ENCODE measurements at places on chromosomes 5 and 9.

DNA sequence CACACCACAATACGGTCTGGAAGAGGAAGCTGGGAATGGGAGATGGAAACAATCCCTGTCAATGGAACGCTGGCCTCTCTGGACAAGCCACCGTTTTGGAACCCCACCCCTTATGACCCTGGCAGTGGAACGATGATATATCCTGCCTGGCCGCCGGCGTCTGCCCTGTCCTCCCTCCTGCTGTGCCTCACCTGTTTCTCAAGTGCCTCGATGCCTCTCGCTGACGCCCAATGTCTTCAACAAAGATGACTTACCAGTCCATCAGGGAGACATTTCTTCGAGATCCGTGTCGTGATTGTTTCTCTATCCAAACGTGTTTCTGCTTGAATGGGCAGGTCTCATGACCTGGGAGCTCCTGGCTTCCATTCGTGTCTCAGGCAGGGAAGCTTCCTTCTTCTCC is 476.5 kb downstream of the SPATA31A7 start:
- H3K27me3 ChIP-seq: no peaks in the 10 kb centered on the region
- no peaks in the 10 kb centered on the region for H3K4me1 ChIP-seq
- H3K4me3 ChIP-seq: no peak overlapping the region
- H3K27ac ChIP-seq: no peak overlapping the region
- H3K36me3 ChIP-seq: peaks cover 7% of the 10 kb centered on the region

- no peak for DNase-seq
- H3K36me3 ChIP-seq: no peaks in the 10 kb centered on the region
- peaks cover 5% of the 10 kb centered on the region for H3K27me3 ChIP-seq
Observed at GRCh38 chr5:61614606-61615005, 282.5 kb downstream of the ZSWIM6 start.

DNA sequence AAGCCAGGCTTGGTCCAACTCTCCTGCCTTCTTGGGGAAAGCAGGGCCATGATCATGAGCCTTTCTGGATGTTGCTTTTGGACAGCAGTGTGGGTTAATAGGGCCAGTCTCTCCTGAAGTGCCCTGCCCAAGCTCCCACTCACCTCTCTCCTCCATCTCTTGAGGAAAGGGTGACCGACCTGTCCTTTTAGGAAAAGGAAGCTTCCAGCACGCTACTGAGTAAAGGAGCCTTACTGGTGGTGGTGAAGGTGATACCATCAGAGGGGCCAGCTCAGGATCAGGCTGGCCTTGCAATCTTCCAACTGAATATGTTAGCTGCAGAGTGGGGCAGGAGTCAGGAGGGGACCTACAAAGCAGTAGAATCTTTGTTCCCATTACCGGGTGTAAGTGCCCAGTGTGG is 2.2 kb upstream of the RGS3 start:
- no peaks in the 10 kb centered on the region for H3K4me1 ChIP-seq
- no peak for DNase-seq
- no peaks in the 10 kb centered on the region for H3K27me3 ChIP-seq
- no peaks in the 10 kb centered on the region for H3K36me3 ChIP-seq
- H3K27ac ChIP-seq: no peak overlapping the region
- no peak overlapping the region for H3K4me3 ChIP-seq

DNA sequence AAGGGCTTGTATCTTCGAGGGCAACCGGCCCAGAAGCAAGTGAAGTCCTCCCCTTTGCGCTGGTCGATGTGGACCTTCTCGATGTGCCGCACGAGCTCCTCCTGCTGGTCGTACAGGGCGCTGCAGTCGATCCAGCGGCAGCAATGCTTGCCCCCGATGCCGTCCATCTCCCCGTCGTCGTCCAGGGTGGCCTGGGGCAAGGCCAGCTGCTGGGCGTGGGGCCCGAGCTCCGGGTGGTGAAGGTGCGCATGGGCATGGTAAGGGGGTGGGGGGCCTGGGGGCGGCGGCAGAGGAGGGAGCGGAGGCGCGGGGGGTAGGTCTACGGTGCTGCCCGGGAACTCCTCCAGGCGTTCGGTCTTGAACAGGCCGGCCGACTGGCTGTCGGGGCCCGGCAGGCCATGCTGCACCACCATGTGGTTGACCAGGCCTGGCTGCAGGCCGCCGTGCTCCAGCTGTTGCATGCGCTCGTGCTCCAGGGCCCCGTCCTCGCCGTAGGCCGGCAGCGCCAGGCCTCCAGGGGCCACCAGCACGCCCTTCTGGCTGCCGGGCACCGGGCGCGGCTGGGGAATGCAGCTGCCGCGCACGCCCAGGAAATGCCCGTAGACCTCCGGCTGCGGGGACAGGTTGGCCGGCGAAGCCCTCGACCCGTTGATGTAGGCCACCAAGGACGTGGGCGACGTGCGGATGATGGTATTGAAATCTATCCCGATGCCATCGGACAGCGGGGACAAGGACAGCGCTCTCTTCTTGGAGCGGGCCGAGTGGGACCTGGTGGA is 181.8 kb downstream of the GLIS3 start:
- H3K4me3 ChIP-seq: no peak overlapping the region
- no peaks in the 10 kb centered on the region for H3K4me1 ChIP-seq
- H3K27ac ChIP-seq: no peak overlapping the region
- H3K27me3 ChIP-seq: no peaks in the 10 kb centered on the region

- H3K27ac ChIP-seq: no peak overlapping the region
- H3K4me1 ChIP-seq: peaks cover 44% of the 10 kb centered on the region
- DNase-seq: no peak
- no peaks in the 10 kb centered on the region for H3K36me3 ChIP-seq
Observed at GRCh38 chr9:34458959-34459340, 345 bp downstream of the DNAI1 start.

DNA sequence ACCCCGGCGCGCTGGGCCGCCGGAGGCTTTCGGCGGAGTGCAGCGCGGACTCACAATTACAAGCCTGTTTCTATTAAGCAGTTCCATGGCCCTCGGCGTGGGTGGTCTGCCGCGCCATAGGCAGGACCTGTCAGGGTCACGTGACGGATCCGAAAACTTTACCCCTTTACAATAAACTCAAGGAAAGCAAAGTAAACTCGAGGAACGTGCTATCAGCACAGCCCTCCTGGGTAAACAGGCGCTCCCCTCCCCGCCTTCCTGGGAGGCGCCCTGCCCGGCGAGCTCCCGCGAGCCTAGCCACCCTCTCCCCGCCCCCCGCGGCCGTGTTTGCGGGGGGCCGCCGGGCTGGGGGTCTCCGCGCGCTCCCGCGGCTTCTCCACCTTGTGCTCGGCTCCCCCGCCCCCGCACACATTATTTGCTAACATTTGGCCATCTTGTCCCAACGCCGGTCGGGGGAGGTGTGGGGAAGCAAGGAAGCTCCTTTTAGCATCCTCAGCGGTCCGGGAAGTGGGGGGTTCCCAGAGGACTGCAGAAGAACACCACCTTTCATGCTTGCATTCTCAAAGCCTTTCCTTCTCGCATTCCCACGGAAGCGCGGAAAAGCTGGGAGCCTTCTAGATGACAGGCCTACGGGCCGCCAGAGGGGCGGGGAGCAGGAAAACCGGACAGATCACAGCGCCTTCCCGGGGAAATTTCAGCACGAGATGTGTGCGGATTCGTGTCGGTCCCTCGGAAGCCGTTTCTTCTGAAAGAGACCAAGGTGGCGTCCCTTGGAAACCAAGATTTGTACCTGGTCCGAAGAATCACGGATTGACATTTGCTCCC is at the start of gene PTCH1:
Gene PTCH1 (minus strand): TSS at position 238 of the 825 bp plus-strand sequence.
- peaks cover 18% of the 10 kb centered on the region for H3K4me1 ChIP-seq
- H3K4me3 ChIP-seq: peak within 1 kb of the TSS; percentile 83
- H3K27me3 ChIP-seq: peaks cover 70% of the 10 kb centered on the region
- DNase-seq: peak; percentile 48
- H3K27ac ChIP-seq: no peak within 1 kb of the TSS

GRCh38 chr9:137333016-137333671 is 31.1 kb upstream of the NRARP start:
- DNase-seq: no peak
- H3K36me3 ChIP-seq: peaks cover 3% of the 10 kb centered on the region
- H3K4me3 ChIP-seq: no peak overlapping the region
- no peak overlapping the region for H3K27ac ChIP-seq
- H3K27me3 ChIP-seq: peaks cover 1% of the 10 kb centered on the region

DNA sequence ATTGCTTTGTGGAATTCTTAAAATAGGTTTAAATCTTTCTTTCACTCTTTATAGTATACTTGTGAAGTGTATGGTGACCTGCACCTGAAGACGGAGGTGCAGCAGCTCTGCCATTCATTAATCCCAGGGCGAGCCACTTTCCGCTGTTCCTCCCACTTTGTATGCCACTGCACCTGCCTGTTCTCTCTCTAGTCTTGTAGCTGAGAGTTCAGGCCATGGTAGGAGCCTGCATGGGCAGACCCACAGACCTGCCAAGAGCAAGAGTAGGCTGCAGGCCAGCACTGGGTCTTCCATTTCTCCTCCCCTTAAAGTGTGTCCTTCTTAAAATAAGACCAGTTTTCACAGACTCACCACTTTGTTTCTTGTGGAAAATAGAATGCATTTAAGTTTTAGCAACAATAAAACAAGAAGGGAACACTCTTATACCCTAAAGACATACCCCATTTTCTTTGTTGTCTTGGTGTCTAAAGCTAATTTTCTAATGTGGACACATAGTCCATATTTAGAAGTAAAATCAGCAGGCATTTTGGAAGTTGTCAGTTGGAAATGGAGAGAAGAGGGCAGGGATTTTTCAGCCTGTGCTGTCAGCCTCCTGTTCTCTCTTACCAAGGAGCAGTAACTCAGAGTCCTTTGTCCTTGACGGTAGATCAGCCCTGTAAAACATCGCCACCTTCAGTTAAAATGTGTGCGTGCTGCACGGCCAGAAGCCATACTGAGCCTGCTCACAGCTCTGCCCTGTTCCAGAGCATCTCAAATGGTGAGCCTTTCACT is 103.2 kb downstream of the SNCAIP start:
- no peaks in the 10 kb centered on the region for H3K27me3 ChIP-seq
- H3K4me3 ChIP-seq: no peak overlapping the region
- no peak overlapping the region for H3K27ac ChIP-seq
- no peaks in the 10 kb centered on the region for H3K36me3 ChIP-seq

GRCh38 chr9:105414947-105415661 is 32.7 kb upstream of the FSD1L start:
- H3K27ac ChIP-seq: no peak overlapping the region
- peaks cover 7% of the 10 kb centered on the region for H3K4me1 ChIP-seq
- H3K36me3 ChIP-seq: no peaks in the 10 kb centered on the region
- DNase-seq: peak; percentile 51
- H3K27me3 ChIP-seq: peaks cover 46% of the 10 kb centered on the region

GRCh38 chr9:109593612-109594011 is 95.5 kb upstream of the PTPN3 start:
- peaks cover 2% of the 10 kb centered on the region for H3K27me3 ChIP-seq
- no peak overlapping the region for H3K27ac ChIP-seq
- no peak overlapping the region for H3K4me3 ChIP-seq
- no peaks in the 10 kb centered on the region for H3K4me1 ChIP-seq
- DNase-seq: no peak

- no peaks in the 10 kb centered on the region for H3K4me1 ChIP-seq
- H3K27ac ChIP-seq: no peak overlapping the region
- peaks cover 3% of the 10 kb centered on the region for H3K27me3 ChIP-seq
Observed at GRCh38 chr9:26809795-26810194, 82.8 kb downstream of the CAAP1 start.

DNA sequence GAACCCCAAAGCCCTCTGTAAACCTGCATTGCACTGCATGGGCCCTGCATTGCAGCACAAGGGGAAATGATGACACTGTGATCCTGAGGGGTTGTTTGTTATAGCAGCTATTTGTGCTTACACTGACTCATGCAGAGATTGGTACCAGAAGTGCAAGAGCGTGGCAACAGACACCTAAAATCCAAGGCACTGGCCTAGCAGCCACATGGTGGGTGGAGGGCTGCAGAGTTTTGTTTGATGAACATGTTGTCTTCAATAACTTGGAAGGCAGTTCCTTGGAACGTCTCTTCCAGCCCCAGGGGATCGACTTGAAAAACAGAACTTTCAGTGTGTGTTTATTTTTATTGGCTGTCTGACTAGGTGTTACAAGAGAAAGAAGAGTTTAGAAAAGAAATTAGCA is 14.5 kb downstream of the FCN2 start:
- peaks cover 1% of the 10 kb centered on the region for H3K27me3 ChIP-seq
- H3K4me3 ChIP-seq: no peak overlapping the region
- H3K36me3 ChIP-seq: no peaks in the 10 kb centered on the region
- no peaks in the 10 kb centered on the region for H3K4me1 ChIP-seq
- no peak overlapping the region for H3K27ac ChIP-seq
